ENCODE measurements at places on chromosomes 5 and 9.

GRCh38 chr9:127305838-127306226 is 41.3 kb downstream of the GARNL3 start:
- DNase-seq = no peak

GRCh38 chr9:8560560-8561525 is 761.3 kb upstream of the DMAC1 start:
- DNase-seq = no peak

- no peak for DNase-seq
Observed at GRCh38 chr5:41277476-41278245, 64.3 kb upstream of the C6 start.

GRCh38 chr5:143146161-143146560 is 257.3 kb downstream of the NR3C1 start:
- DNase-seq = no peak

DNA sequence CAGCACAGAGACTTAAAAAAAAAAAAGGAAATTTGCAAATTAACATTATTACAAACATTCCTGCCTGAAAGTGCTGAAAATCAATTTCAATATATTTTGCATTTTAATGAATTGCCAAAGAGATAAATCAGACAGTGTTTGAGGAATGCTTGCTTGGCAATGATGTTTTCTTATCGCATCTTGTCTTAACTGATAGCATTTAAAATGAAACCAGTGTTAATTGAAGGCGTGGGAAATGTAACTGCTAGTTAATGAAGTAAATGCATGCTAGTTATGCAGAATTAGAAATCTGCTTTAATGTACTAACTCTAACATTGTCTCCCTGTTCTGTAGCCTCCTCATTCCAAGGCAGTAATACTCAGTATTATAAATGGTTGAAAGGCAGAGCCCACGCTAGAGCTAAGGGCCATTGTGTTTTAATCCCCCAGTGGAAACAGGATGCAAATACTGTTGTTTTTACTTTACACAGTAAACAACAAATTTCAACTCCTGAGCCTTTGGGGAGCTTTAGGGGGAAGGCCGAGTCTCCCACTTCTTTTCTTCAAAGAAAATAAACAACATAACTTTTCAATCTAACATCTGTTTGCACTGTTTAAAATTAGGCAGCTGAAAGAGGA is 586.9 kb downstream of the TLE4 start:
- DNase-seq = no peak

- peak; percentile 85 for DNase-seq
Observed at GRCh38 chr5:132496191-132496630, 5.6 kb upstream of the IRF1 start.

GRCh38 chr5:93062548-93062947 is 518.5 kb downstream of the NR2F1-AS1 start:
- no peak for DNase-seq

GRCh38 chr5:132267931-132268768 is 10.7 kb downstream of the PDLIM4 start:
- DNase-seq = no peak

DNA sequence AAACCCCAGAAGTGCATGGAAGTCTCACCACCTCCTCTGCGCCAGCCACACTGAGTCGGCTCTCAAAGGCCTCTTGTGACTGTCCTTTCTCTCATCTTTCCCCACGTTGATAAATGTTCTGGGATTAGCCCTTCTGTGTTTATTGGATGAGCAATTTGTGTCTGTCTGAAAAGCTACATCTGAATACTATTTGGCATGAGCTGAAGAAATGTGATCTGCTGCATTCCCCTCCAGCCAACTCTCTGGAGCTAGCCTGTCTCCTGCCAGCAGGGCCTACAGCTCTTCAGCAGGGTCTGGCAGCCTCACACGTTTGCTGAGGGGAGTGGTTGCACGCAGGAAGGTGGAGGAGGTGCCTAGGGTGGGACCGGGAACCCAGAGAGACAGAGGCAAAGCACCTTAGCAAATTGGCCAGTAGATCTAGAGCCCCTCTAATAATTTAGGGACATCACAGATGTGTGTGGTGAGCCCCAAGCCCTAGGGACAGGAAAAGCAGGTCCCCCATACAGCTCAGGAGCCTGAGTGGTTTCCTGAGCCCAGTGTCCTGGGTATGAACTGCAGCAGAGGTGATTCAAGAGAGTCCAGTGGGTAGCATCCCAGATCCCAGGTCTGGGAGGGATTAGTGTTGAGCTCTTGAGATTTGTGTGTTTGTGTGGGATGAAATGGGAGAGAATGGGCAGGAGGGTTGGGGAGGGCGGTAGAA is 20.5 kb upstream of the B4GALT1 start:
- DNase-seq = no peak

DNA sequence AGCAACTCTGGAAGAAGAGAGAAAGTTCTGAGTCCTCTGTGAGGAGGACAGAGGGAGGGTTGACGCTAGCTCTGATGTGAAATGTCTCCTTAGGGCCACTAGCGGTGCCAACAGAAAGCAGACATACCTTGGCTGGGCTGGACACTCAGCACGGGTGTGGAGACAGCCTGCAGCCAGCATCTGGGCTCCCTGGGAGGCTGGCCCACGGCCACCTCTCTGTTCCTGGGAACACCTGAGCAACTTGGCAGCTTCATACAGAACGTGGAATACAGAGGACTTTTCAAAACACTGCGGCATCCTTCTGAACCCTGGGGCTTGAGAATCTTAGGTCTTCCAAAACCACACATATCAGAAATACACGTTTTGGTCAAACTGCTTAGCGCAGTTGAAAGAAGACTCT is 269.1 kb downstream of the FSTL4 start:
- no peak for DNase-seq

GRCh38 chr9:18071651-18072060 is 402.3 kb upstream of the ADAMTSL1 start:
- DNase-seq = no peak

- DNase-seq = no peak
Observed at GRCh38 chr9:113386571-113387393, 10.0 kb upstream of the HDHD3 start.

GRCh38 chr5:76476474-76477038 is 73.5 kb downstream of the IQGAP2 start:
- DNase-seq = no peak

GRCh38 chr5:61767231-61768080 is 435.4 kb downstream of the ZSWIM6 start:
- DNase-seq = no peak

GRCh38 chr5:23820765-23821471 is 313.5 kb downstream of the PRDM9 start:
- no peak for DNase-seq

DNA sequence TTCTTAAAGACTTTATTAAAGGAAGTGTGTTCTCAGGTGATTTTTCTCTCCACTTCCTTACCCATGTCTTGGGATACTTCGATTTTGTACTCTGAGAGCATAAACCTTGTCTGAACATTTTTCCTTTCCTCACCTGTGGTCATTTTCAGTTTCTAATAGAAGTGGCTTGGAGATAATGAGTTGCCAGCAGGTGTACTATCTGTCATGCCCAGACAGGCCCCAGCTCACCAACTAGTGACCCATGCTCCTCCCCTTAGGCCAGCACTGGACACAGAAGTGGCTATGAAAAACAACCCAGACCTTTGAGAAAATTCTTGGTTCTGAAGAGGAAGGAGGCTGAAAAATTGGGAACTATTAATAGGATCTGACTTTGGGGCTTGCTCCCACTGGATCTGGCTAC is 49.2 kb upstream of the SMIM32 start:
- DNase-seq = no peak

DNA sequence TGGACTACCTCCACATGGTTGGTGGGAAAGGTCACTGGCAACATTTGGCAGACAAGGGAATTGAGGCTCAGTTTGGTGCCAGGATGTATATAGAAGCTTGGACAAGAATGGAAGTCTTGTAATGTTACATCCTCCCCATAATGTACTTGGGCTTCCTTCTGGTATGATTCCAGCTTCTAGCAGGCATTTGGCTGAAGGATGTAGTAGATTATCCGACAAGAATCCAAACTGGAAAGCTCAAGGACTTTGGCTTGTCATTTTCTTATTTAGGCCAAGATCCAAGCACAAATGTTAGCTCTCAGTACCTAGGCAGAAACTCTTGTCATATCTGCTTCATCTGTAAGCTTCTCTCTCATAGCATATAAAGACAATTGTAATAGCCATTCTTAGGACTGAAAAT is 209.1 kb downstream of the MAPKAP1 start:
- DNase-seq = no peak

- no peak for DNase-seq
Observed at GRCh38 chr5:60687927-60688720, 11.8 kb downstream of the DEPDC1B start.

DNA sequence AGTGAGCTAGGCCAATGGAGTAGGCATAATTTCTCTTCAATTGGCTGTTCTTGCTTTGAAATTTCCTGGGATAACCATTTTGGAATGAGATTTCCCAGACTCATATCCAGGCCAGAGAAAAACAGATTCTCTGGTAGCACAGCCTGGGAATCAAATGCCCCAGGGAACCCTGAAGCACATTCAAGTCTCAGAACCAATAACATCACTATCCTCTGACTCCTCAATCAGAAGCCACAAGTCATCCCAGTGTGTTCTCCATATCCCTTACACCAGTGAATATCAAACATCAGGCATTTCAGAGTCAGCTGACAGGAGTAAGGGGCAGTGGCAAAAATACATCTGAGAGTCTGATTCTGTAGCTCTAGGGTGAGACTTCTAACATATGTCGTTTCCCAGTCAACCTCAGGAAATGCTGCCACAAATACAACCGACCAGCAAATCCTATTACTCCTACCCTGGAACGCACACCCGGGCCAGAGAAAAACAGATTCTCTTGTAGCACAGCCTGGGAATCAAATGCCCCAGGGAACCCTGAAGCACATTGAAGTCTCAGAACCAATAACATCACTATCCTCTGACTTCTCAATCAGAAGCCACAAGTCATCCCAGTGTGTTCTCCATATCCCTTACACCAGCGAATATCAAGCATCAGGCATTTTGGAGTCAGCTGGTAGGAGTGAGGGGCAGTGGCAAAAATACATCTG is 537.7 kb upstream of the NMUR2 start:
- DNase-seq = no peak

- no peak for DNase-seq
Observed at GRCh38 chr9:104856413-104856941, 71.5 kb downstream of the ABCA1 start.

DNA sequence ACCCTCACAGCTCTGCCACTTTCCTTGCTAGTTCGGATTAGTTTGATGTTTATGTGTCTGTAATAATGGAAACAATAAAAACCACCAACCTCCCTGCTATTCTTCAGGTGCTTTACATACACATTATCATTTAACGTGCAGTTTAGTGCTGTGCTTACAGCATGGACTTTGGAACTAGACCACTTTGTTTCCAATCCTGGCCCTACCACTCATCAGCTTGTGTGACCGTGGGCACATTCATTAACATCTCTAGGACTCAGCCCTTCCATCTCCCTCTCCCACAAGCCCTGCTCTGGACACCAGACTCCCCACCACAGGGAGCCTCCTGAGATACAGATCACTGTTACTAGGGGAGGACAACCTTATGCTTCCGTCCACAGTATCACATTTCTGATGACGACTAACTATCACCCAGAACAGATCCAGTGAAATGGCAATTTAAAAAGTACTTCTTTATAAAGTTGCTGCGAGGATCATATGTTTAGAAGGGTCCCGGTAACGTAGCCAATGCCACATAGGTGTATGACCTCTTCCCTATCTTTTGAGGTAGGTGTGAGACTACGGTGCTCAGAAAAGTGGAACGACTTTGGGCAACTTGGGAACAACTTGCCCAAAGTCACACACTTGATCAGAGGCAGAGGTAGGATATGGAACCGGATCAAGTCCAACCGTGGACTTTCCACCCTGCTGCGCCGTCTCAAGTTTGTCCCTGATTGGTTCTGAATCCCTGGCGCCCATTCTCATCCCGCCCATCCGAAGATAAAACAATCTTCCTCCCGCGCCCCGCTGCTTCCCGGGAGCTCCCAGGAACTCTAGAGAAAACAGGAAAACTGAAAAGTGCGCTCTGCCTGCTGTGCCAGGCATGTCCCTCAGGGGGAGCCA is 132.4 kb upstream of the NIPBL start:
- DNase-seq = peak; percentile 14

DNA sequence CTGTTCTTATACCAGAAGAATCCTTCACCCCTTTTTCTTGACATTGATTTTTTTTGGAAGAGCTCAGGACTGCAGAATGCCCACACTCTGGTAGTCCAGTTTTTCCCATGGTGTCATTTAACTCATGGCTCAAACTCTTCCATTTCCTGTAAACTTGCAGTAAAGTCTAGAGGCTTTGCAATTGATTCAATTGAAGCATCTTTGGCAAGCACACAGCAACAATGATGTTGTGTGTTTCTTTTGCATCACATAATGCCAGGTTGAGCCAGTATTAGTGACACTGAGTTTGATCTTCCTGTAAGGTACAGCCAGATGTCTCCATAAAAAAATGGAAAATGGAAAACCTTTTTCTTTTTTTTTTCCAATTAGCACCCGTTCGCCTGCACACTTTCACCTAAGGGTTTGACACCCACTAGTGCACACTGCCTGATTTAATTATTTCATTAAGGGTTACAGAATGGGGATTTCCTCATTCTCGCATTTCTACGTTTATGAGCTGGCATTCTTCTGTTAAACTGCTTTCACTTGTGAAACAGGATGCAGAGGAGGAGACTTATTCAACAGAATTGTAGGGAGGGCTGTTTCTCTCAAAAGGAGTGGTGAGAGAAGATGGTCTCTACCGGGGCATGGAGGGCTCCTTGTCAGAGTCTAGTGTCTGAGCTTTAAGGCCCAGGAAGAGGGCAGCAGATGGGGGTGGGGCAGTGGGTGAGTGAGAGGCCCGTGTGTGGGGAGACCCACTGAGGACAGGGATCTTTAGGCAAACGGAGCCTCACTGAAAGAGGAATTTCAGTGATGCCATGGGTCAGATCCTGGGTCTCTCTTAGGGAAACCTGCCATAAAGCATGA is 2.2 kb upstream of the S1PR3 start:
- DNase-seq = no peak

DNA sequence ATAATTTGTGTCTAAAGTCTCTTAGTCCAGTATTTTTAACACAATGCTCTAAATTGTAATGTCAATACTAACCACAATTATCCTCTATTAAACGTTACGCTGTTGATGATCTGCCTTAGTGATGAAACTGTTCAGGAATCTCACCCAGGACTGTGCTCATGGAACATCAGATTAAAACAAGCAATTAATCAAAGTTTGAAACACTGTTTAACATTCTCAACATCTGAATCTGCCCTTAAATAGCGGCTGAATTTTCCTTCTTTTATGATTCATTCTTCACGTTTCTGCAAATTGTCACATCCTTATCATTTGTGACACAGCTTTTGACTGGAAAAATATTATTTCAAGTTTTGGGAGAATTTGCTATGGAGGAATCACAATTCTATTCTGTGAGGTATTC is 113.8 kb downstream of the MARCHF11 start:
- DNase-seq = no peak
